ENCODE measurements at places on chromosomes 4 and X.

- no peak for DNase-seq
Observed at GRCh38 chrX:18537068-18537467, 111.7 kb downstream of the CDKL5 start.

DNA sequence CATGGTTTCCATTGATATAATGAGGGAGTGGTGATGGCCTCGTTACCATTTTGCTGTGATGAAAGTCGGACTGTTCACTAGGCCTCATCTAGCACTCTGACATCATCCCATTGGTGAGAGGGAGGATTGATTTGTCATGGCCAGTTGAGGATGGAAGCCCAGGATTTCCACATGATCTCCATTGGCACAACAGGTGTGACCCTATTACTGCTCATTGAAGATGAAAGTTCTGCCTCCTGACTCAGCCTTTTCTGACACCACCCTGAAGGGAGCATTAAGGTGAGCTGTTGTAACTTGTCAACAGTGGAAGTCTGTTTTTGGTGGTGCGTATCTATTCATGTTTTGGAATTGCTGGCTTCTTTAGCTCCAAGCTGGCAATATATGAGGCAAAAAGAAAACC lies 144.2 kb downstream of the PABPC4L start:
- DNase-seq, result no peak

DNA sequence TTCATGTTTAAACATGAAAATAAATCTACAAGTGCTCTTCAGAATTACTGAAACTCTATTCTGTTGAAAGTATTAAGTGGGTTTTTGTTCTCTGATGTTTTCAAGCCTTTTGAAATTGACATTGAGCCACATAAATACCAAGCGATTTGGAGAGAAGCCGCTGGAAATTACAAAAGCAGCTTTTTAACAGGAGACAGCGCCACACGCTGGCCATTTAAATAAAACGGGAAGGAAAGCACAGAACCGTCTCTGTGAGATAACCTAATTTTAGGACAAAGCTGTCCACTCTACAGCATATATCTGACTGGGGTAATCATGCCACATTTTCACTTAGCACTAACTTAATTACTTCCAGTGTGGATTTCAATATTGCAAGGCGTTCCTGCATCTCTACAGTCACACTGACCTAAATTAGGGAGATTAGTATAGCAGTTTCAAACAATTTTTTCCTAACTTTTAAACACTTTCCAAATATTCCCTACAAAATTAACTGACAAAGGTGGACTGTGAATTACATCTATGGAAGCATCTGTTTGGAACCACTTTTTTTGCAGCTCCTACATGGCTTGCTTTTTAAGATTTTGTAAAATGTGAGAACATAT lies 6.8 kb upstream of the ANOS1 start:
- no peak for DNase-seq

GRCh38 chr4:104507112-104507511 lies 12.4 kb upstream of the CXXC4 start:
- no peak for DNase-seq

GRCh38 chr4:23373261-23373660 lies 516.6 kb downstream of the PPARGC1A start:
- DNase-seq, result no peak

DNA sequence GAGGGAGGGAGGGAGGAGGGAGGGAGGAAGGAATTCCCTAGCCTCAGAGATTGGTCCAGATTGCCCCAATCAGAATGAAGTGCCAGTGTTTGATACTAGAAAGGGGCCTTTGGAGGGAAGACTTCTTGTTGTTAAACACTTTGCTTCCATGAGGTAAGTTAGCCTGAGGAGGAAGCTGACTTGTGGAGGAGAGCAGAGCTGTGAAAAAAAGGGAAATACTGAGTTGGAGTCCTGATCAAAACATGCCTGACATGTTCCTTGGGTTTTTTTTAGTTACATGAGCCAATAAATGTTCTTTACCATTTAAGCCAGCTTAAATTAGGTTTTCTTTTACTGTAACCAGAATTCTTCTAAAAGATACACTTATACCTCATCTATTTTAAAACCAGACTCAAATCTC lies 57.6 kb downstream of the GSX2 start:
- no peak for DNase-seq

- no peak for DNase-seq
Observed at GRCh38 chrX:31179203-31179602, 107.4 kb upstream of the FTHL17 start.

DNA sequence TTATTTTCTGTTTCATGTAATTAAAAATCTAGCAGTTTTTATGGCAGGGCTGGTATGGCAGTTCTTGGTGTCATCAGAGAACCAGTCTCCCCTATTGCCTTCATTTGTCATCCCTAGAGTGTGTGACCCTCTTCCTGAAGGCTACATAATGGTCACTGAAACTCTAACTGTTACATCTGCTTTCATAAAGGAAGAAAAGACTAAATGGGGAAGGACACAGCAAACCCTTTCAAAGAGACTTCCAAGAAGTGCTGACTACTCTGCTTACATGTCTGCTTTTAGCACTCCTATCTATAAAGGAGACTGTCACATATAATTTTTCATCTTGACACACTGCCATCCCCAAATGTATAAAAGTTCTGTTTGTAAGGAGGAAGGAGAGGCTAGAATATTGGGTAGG lies 105.9 kb upstream of the DIAPH2 start:
- DNase-seq, result no peak

- no peak for DNase-seq
Observed at GRCh38 chrX:124127496-124127895, 166.0 kb downstream of the STAG2 start.

DNA sequence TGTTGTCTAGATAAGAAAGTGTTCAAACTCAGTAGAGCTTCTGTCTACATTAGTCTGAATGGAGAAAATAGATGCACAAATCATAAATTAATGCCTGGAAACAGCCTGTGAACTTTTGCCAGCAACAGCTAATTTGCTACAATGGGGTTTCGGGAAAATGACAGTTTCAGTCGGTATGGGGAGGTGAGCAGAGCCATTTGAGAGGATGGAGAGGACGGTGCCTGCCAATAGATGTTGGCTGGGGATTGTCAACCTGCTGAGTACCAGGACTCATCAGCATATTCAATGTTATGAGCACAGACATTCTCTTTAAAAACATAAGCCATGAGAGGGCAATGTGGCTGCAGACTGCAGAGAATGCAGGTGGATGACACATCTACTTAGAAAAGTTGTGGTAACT lies 230.3 kb upstream of the PCDH18 start:
- no peak for DNase-seq

DNA sequence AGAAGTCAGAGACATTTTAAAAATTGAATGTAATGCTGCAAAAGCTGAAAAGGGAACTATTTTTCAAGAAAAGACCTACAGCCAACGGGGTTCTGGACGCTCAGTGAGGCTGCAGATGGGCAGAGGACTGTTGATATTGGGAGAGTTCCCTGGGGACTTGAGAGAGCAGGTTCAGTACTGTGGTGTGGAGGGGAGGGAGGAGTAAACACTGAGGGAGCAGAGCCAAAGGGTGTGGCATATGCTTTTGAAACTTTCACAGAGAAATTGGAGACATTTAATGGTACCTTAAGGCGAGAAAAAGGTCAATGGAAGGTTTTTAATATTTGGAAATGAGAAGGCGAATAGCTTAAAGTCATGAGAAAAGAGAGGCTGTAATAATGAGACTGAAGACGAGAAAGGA lies 62.2 kb upstream of the GPM6A start:
- no peak for DNase-seq

- DNase-seq, result no peak
Observed at GRCh38 chrX:108511721-108512120, 72.1 kb downstream of the COL4A5 start.

GRCh38 chrX:24643116-24643515 lies 4.0 kb downstream of the PCYT1B start:
- no peak for DNase-seq

GRCh38 chrX:123860983-123861382 lies 1.1 kb downstream of the XIAP start:
- no peak for DNase-seq

Measured in Right ventricle myocardium inferior (tissue), 1 donor.